ENCODE measurements at places on chromosomes 13 and 19.
A peak's percentile ranks its signal among the peaks of the same experiment; 100 is the strongest.

DNA sequence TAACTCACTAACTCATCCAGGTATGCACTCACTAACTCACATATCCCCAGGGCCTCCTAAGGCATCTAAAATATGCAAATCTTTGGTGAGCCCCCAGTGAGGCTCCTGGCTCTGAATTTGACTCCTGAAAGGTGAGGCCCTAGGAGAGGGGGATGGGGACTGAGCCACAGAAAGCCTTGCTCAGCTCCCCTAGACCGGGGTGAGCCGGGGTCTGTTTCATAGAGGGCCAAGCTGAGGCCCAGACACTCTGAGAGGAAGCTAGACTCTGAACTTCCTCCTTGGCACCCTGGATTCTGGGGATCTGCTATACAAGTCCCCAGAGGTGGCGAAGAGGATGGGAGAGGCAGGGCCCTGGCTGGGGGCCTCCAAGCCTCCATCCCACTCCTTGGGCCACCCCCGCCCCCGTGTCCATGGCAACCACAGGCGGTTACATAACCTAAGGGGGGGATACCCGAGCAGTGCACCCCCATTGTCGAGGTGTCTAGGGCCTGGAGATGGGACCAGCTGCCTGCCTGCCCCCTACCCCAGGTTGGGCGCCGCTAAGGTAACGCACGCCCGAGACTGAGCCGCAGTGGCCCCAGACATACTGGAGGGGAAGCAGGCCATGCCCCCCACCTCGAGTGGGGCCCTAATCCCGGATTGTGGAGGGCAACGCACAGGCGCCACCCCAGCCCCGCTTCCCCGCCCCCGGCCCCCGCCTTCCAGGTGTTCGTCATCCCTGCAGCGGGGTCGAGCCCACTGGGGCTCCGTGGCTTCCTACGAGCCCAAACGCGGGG is 646 bp downstream of the ABHD8 start:
- no peak for DNase-seq
- peak overlapping the region; percentile 78 for H3K4me3 ChIP-seq
- no peaks in the 10 kb centered on the region for H3K36me3 ChIP-seq
- no peaks in the 10 kb centered on the region for H3K27me3 ChIP-seq
- H3K4me1 ChIP-seq: peaks cover 5% of the 10 kb centered on the region

GRCh38 chr19:18768046-18768771 is 22.9 kb downstream of the COMP start:
- peaks cover 6% of the 10 kb centered on the region for H3K4me1 ChIP-seq
- no peak overlapping the region for H3K4me3 ChIP-seq
- no peaks in the 10 kb centered on the region for H3K27me3 ChIP-seq
- no peaks in the 10 kb centered on the region for H3K36me3 ChIP-seq
- DNase-seq: no peak
- no peak overlapping the region for H3K27ac ChIP-seq

- H3K27ac ChIP-seq: no peak overlapping the region
- no peaks in the 10 kb centered on the region for H3K27me3 ChIP-seq
- peak; percentile 33 for DNase-seq
- H3K4me1 ChIP-seq: no peaks in the 10 kb centered on the region
Measured at GRCh38 chr13:114135731-114136171, 3.3 kb upstream of the RASA3 start.

DNA sequence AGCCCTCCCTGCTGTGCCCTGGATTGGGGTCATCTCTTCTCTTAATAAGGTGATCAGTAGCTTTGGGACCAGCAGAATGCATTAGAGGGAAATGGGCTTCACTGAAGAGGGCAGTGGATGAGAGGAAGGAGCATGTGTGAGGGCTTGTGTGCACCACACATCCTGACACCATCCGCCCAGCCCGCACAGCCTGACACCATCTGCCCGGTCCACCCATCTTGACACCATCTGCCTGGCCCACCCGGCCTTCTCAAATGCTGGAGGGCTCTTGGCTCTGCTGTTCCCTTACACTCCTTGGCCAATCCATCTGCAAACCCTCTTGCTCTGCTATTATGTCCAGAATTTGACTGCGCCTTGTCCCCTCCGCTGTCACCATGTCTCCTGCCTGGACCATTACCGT is 41.8 kb downstream of the BICRA start:
- H3K27me3 ChIP-seq: no peaks in the 10 kb centered on the region
- H3K27ac ChIP-seq: no peak overlapping the region
- no peak overlapping the region for H3K4me3 ChIP-seq
- no peaks in the 10 kb centered on the region for H3K4me1 ChIP-seq
- peaks cover 3% of the 10 kb centered on the region for H3K36me3 ChIP-seq

DNA sequence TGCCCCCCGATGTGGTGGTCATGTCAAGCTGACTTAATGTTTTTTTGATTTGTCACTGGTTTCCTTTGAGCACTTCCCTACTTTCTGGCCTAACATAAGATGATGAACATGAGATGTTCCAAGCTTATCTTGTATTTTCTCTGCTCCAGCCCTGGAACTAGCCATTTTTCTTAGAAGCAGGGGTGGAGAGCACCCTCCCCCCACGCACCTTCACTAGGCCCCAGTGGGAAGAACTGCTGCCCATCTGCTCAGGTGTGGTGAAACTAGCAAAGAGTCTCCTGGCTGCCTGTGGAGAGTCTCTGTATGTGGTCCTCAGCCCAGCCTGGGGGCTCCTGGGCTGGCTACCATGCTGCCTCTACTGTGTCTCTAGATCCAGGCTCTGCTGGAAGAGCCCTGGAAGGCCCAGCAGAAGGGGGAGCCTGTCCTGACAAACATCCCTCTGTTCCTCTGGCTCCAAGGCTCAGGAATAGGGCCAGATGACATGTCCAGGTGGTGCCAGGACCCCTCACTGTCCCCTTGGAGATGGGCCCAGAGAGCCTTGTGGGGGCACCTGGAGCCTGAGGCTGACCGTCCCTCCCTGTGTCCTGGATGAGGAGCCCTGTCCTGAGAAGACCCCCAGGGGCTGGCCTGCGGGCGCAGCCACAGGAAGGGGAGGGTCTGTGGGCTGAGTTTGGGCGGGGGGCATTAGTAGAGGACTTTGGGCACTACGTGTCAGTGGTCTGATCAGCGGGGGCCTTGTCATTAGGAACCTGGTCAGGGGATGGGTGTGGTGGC is 4.8 kb upstream of the ZNF14 start:
- H3K4me3 ChIP-seq: no peak overlapping the region
- no peaks in the 10 kb centered on the region for H3K36me3 ChIP-seq
- no peak overlapping the region for H3K27ac ChIP-seq
- DNase-seq: no peak
- H3K4me1 ChIP-seq: no peaks in the 10 kb centered on the region

DNA sequence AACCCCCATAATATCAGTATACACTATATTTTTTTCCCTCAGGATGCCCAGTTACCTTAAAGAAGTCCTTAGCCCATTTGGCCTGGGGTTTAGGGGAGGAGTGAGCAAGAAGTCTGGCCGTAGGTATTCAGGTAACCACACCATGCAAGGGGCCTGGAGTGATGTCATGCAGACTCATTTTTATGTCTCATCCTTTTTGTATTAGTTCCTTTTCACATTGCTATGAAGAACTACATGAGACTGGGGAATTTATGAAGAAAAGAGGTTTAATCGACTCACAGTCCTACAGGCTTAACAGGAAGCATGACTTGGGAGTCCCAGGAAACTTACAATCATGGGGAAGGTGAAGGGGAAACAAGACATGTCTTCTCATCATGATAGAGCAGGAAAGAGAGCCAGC is 12.2 kb downstream of the TPP2 start:
- peaks cover 7% of the 10 kb centered on the region for H3K36me3 ChIP-seq
- no peak for DNase-seq
- H3K27me3 ChIP-seq: no peaks in the 10 kb centered on the region
- no peak overlapping the region for H3K4me3 ChIP-seq

- H3K4me1 ChIP-seq: no peaks in the 10 kb centered on the region
- H3K27ac ChIP-seq: no peak overlapping the region
- no peaks in the 10 kb centered on the region for H3K27me3 ChIP-seq
- no peaks in the 10 kb centered on the region for H3K36me3 ChIP-seq
- DNase-seq: peak; percentile 12
- no peak overlapping the region for H3K4me3 ChIP-seq
Measured at GRCh38 chr13:106284358-106284757, 251.1 kb downstream of the EFNB2 start.

DNA sequence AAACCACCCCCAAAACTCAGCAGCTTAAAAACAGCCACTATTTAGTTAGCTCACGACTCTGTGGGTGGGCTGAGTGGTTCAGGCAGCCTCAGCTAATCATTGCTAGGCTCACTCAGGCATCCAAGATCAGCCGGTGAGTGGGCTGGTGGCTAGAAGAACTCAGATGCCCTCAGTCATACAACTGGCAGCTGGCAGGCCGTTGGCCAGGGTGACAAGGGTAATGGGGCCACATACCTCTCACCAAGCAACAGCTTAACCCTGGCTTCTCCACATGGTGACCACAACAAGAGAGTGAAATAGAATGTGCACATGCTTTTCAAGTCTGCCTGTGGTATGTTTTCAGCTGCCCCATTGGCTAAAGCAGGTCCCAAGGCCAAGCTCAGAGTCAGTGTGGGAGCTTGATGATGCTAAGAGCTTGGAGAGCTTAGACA is 435.4 kb upstream of the TSHZ3 start:
- DNase-seq: peak; percentile 20
- H3K27me3 ChIP-seq: no peaks in the 10 kb centered on the region
- H3K4me1 ChIP-seq: no peaks in the 10 kb centered on the region
- H3K4me3 ChIP-seq: no peak overlapping the region
- no peaks in the 10 kb centered on the region for H3K36me3 ChIP-seq

DNA sequence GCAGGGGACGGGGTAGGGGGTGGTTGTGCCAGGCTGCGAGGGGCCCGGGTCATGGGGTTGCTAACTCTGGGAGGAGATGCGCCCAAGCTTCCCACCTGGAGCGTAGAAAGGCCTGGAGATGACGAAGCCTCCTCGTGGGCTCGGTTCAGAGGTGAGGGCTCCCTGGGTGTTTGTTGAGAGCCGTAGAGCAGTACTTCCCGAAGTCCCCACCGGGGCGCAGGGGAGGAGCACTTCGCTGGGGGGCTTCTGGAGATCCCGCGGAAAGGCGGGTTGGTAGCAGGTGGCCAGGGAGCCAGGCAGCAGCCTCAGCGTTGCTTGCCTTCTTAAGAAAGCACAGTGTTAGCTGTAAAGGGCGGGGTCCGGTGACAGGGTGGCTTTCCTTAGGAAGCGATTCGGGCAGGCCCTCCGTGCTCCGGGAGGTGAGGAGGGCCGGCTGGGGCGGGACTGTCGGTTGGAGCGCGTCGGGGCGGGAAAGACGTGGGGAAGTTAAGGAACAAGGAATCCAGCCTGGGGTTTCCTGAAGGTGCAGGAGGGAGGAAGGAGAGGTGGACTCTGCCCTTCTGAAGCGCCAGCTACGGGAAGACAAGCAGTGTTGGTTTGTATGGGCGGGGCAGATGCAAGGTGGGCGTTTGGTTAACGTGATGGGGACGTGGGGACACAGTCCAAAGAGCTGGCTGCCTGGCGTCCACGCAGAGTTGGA is 3.3 kb downstream of the VSTM2B start:
- DNase-seq: no peak
- no peaks in the 10 kb centered on the region for H3K36me3 ChIP-seq
- H3K27ac ChIP-seq: no peak overlapping the region

- peaks cover 16% of the 10 kb centered on the region for H3K36me3 ChIP-seq
- no peak for DNase-seq
- H3K4me3 ChIP-seq: no peak overlapping the region
- no peaks in the 10 kb centered on the region for H3K4me1 ChIP-seq
- no peaks in the 10 kb centered on the region for H3K27me3 ChIP-seq
Measured at GRCh38 chr19:5078666-5079065, 109.8 kb downstream of the KDM4B start.

DNA sequence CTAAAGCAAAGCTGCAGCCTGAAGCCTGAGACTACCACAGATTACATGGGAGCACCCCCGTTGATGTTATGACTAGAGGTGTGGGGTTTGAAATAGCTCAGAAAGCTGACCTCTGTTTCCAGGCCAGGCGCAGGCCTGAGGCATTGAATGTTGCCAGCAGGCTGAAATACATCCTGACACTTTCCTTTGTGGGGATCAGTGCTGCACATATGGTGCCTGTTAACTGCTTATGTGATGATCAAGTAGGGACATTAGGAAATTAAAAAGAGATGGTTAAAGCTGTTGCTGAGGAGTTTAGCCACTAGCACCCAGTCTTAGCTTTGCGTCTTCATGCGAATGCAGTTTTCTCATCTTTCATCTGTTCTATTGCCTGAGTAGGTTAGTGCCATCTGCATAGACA is 83.2 kb downstream of the CCNA1 start:
- H3K27ac ChIP-seq: no peak overlapping the region
- H3K36me3 ChIP-seq: no peaks in the 10 kb centered on the region
- no peak overlapping the region for H3K4me3 ChIP-seq
- no peaks in the 10 kb centered on the region for H3K4me1 ChIP-seq
- DNase-seq: no peak
- no peaks in the 10 kb centered on the region for H3K27me3 ChIP-seq

DNA sequence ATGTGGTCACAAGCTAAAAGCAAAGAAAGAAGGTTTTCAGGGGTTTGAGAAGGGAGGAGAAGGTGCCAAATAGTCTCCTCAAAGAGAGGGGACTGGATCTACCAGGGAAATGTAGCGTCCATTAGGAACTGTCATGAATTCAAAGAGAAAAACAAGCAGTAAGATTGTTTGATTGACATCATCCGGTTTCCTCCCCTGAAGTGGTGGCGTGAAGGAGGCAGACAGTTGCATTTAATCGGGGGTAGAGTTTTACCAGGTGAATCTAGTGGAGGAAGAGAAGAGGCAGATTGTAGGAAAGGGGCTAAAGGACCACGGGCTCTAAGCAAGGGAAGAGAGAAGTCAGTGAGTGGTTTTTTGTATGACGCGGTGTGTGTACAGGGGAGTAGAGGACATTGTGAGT is 13.0 kb upstream of the CYSLTR2 start:
- H3K4me1 ChIP-seq: no peaks in the 10 kb centered on the region
- H3K36me3 ChIP-seq: no peaks in the 10 kb centered on the region
- H3K27ac ChIP-seq: no peak overlapping the region

DNA sequence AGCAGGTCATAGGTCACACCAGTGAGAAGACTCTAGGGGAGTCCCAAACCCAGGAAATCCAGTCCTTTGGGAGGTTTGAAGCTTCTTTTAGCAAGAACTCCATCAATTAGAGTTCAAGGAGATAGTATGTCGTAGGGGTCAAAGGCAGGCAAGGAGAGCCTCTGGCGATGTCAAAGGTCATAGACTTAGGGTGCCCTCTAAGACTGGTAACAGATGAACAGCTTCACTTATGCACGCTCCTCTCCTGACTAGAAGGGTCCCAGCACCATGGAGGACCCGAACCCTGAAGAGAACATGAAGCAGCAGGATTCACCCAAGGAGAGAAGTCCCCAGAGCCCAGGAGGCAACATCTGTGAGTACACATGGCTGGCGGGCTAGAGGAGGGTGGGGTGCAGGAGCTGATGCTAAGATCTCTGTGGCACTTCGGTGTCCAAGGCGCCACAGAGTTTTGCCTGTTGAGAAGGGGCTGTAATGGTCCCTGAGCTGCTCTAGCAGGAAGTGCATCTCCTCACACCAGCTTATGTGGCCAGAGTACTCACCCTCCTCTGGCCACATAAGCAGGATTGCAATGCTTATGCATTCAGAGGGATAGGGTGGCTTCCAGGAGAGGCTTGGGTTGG is 557 bp downstream of the ZNF576 start:
- H3K27me3 ChIP-seq: no peaks in the 10 kb centered on the region
- DNase-seq: peak; percentile 14
- peak overlapping the region; percentile 100 for H3K4me3 ChIP-seq

DNA sequence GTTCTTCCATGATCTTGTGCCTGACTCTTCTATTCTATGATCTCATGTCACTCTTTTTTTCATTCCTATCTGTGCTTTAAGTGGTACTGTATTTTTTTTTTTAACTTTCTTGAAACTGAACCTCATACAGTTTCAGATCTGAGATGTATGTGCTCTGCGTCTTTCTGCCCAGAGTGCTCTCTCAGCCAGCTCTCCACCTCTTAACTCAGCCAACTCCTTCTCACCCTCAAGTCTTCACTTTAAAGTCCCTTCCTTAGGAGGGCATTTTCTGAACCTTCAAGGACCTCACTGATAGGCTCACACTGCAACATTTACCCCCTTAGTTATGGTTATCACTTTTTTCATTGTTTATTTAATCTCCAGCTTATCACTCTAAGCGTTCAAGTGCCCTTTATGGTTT is 158.7 kb downstream of the IRS2 start:
- H3K36me3 ChIP-seq: no peaks in the 10 kb centered on the region
- no peaks in the 10 kb centered on the region for H3K27me3 ChIP-seq
- H3K4me3 ChIP-seq: no peak overlapping the region
- H3K27ac ChIP-seq: no peak overlapping the region
